HS-5 (cell line): ENCODE measurements at places on chromosomes 5 and 9.
A peak's percentile ranks its signal among the peaks of the same experiment; 100 is the strongest.

DNA sequence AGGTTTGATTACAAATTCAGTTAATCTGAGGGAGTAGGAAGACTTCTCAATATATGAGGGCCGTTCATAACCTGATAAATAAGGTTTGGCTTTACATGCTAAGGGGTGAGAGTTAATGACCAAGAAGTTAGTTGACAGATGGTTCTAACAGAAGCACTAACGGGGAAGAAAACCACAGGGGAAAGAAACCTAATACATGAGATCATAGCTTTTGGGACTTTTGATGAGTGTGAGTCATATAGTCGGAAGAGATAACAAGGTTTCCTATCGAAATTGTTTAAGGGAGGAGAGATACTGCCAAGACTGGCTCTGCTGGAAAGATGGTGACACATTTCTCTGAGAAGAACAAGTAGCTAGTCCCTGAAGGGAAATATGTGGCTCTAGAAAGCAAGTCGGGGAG is 140.1 kb downstream of the COX7C start:
- peak; percentile 50 for DNase-seq

DNA sequence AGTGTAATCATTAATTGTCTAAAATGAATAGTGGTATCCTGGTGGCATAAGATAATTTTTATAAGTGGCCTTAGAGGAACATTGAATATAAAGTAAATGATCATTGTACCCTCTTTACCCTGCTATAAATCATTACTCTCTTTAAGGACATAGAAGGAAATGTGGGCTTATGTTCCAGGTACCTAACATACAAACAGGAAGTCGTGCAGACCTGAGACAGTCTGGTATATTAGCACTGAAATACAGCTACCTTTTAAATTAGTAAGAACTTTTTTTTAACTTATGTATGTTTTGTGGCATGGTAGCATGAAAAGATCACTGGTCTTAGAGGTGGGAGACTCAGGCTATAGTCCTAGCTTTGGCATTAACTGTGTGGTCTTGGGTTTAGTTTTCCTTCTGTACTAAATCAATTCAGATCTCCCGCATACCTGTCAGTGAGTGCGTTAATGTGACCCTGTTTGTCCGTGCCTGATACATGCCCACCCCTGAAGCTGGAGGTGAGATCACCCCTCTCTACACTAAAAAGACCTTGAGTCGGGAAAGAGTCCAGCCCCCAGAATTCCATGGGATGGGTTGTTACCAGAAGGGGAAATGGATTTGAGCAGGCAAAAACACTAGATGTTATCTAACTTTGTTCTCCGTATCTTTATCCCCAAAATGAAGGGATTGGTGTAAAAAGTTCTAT is 59.4 kb upstream of the ERBIN start:
- DNase-seq, result no peak

- DNase-seq, result no peak
Observed at GRCh38 chr5:162037431-162037830, 30.1 kb upstream of the GABRG2 start.

DNA sequence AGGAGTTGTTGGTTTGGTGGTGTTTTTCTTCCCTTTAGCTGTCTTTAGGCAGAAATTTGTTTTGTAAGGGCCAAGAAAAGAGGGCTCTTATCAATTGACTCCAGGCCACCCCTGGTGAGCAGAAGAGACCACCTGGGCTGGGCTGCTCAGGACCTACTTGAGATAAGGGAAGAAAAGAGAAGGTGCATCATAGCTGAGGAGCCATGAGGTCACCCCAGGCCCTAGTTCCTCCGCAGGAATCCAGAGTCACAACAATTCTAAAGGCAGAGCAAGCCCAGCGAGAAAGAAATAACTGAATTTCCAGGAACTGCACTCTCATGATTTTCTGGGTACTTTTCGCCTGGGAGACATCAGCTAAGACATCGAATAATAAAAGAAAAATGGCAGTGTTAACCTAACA is 34.9 kb downstream of the RFK start:
- no peak for DNase-seq

DNA sequence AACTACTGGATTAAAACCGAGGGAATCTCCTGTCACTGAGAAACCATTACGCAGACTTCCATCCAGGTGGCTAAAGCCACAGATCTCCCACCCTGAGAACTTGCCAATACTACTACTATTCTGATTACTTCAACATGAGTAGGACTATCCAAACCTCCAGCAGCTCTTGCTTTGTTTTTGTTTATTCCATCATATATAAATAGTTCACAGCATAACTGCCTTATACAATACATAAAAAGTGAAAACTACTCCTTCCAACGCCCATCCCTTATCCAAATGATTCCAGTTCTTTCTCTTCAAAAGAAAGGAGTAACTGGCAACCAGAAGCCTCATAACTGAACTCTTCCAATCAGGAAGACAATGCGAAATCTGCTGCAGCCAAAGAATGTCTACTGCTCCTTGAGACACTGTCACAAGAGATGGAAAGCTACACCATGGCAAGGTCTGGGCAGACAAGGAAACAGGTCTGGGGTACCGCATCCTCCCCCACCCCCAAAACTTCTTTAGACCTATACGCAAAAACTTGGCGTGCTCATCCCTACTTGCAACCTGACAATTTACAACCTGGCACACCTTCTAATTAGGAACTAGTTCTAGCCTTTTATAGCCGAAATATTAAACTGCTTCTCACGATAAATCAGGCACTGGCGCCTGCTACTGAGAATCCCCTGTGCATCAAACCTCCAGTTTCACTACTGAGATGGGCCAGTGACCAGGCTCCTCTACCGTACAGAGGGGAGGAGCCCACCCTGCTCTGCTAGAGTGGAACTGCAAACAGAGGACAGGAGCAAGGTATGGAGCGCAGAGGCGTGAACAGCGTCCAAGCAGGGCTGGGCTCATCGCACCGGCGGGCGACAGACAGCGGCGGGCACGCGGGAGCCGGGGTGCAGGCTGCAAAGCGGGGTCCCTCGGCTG is 986 bp downstream of the PLPP1 start:
- DNase-seq, result no peak

- DNase-seq, result no peak
Observed at GRCh38 chr5:126079266-126079665, 343.9 kb upstream of the GRAMD2B start.

DNA sequence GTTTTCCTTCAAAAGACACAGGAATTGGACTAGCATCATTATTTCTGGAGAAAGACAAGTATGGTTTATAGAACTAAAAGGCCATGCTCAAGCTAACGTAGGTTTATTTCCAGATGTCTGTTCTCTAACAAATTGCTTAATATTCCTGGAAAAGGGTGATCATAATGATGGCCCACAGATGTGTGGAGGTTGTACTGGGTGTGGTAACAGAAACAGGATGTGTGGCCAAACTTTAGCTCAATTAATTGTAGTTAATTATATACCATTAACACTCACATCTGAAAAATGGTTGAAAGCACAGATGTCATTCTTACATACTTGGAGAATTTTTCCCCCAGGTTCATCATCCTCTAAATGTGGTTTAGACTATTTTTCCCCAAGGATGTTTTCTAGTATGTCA is 292.7 kb upstream of the RASA1 start:
- no peak for DNase-seq

GRCh38 chr9:98973171-98973570 is 29.5 kb downstream of the COL15A1 start:
- no peak for DNase-seq

DNA sequence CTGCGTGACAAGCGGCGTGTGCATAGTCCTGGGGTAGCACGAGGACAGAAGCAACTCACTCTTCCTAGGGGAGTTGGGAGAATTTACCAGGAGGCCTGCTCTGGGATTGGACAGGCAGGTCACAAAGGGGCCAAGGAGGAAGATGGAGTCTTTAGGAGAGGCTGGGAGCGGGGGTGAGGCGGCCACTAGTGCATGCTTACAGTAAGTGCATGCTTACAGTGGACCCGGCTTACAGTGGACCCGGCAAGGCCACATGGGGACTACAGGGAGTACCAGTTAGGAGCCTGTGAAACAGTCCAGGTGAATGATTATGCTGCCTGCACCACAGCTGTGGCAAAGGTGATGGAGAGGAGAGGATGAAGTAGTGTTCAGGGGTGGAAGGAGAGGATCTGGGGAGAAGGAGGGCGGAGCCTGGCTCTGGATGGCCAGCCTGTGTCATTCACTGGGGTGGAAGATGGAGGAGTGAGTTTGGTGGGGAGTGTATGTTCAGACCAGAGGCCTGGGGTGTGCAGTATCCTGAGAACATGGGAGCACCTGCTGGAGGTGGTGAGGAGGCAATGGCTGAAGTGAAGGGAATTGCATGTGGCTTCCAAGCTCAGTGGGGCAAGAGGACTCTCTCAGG is 78.7 kb downstream of the CRB2 start:
- DNase-seq, result no peak

DNA sequence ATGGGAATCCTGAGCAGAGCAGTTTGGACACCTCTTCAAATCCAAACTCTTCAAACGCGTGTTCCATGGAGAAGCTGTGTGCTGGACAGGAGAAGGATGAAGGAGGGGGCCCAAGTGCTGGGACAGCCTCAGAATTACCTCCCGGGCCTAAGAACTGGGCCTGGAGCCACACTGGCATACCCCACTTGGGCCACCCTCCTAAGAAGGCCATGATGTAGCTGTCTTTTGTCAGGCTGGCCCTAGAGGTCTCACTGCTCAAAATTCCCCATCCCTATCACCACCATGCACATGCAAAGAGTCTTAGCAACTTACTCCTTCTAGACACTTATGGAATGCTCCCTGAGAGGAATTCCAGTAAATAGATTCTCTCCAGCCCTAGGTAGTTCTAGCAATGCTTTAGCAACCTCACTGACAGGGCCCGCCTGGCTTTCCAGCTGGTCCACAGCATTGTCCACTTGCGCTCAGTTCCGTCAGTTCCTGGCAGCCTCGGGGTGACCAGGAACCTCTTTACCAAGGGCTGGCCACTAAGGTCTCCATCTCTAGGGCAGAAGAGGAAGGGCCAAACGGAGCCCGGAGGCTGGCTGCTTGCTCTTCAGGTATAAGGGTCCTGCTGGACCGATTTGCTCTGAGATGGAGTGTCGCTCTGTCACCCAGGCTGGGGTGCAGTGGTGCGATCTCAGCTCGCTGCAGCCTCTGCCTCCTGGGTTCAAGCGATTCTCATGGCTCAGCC is 75.3 kb downstream of the RGS3 start:
- no peak for DNase-seq

DNA sequence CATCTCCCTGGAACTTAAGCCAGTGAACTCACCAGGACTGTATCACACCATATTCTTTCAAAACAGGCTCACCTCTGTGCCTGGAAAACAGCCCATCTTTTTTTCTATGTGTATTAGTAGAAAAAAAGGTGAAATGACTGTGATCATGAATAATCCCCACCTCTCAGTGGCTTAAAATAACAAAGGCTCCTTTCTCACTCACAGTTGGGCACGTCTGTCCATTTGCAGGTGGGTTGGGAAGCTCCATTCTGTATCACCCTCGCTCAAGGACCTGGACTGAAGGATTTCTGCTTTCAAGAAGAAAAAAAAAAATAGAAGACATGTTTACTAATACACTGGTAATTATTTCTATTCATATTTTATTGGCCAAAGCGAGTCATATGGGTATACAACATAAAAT is 17.3 kb upstream of the FGF1 start:
- DNase-seq, result no peak

GRCh38 chr5:116457062-116457461 is 117.6 kb downstream of the SEMA6A start:
- DNase-seq, result no peak

DNA sequence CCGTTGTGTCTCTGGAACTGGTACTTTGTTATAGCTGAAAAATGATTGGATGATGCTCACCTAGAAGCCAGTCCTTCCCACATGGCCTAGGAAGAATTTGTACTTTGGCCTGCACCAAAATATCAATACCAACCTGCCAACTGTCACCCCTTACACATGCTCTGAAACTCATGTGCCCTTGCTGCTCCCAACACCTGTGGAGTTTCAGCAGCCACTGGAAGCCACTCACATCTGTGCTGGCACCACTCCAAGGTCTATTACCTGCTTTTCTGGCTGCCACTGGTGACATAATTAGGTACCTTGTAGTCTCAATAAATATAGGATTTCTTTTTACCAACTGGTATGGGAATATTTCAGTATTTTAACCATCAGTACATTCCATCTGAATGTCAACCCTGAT is 363.6 kb downstream of the SH3GL2 start:
- no peak for DNase-seq

- no peak for DNase-seq
Observed at GRCh38 chr5:173717959-173718358, 101.5 kb upstream of the BOD1 start.

GRCh38 chr5:33275921-33276627 is 164.7 kb upstream of the TARS1 start:
- DNase-seq, result no peak

DNA sequence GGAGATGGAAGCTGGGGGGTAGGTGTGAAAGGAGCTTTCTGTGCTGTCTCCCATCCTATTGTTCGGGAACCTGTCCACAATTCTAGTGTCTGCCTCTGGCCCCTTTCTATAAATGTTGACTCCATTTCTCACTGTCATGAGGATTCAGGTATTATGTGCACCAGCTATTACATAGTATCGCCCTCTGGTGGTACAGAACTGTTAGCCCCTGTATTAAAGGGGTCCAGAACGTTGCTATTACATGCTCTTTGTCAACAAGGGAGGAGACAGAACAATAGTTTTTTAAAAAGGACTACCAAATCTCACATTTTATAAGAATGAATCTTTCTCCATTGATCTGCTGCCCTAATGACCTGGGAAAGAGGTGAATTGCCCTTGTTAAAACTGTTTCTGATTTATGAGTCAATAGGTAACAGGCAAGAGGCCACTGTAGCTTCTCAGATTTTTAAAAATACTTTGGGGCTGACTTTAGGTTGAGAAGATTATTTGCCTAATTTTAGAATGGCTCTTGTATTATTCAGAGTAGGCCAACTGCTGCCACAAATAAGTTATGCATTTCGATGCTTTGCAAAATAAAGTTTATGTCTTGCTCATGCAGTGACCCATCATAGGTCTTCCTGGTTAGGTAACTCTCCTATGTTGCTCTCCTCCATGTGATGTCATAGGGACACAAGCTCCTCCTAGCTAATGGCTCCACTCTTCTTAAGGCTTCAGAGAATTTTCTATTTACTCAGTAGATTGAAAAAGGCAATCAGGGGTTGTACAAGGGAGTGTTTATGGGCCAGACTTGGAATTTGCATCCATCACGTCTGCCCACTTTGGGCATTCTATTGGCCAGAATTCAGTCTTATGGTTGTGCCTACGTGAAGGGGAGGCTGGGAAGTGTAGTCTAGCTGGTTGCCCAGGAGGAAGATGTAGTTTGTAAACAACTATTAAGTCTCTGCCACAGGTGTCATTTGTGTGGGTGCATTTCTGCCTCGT is 20.8 kb downstream of the DCANP1 start:
- no peak for DNase-seq

DNA sequence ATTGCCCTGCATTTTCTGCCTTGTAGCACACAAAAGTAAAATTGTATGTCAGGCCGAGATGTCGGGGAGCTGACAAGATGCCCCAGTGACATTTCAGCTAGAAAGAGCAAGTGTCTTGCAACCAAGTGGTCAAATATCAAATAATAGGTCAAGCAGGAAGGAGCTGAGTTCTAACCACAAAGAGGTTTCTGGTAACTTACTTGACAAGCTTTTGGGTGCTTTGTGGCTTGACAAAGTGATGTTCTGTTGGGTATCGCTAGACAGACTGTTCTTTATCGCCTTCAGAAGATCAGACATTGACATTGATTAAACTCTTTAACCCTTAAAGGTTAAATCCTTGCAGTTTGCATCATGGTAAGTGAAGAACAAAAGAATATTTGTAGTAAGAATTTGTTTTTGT is 419.9 kb downstream of the CCDC171 start:
- DNase-seq, result no peak
